Iris pigment epithelial cell (primary cell): ENCODE measurements at places on chromosomes 4 and X.

- no peak for DNase-seq
Measured at GRCh38 chr4:184955636-184956035, 62.7 kb upstream of the HELT start.

GRCh38 chr4:137065311-137065710 is 467.0 kb downstream of the PCDH18 start:
- peak; percentile 49 for DNase-seq

DNA sequence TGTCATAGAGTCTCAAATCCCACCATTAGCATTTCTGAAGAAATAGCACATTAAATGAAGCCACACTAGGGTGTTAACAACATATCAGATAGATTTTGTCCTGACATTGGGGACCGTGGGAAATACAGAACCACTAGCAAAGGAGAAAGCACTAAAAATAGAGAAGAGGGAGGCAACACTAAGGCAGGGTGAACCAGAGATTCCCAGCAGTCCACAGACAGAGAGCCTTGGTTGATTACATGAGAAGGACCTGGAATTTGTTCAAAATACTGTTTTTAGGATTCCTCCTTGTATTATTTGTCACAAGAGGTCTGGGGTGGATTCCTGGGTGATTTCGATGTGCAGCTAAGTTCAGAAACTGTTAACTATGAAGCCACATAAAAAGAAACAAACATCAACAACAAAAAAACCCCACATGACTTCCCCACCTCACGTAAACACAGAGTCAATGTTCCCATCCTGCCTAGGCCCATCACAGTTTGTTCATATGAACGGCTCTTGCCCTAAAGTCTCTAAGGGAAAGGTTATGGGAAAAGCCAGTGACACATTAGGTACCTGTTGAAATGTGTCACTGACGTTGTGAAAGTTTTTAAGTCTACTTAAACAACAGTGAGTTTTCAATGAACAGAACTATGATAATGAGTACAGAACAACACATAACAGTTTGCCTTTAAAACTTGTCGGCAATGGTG is 23.6 kb upstream of the GRSF1 start:
- no peak for DNase-seq

DNA sequence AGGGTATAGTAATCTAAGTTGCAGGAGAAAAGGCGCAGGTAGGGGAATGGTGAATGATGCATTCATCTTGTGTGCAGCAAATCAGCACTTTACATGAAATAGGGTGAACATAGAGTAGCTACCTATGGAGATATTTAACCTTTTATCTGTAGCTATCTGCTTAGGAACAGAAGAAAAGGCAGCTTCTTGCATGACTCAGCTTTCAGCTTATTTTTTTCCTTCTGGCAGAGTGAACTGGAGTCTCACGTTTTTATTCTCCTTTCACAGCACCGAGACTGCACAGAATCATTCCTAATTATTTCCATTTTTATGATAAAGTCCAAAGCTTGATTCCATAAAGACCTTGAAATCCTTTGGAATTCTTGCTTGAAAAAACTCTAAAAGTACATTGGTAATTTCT is 4.8 kb upstream of the SCOC start:
- DNase-seq = peak; percentile 12

DNA sequence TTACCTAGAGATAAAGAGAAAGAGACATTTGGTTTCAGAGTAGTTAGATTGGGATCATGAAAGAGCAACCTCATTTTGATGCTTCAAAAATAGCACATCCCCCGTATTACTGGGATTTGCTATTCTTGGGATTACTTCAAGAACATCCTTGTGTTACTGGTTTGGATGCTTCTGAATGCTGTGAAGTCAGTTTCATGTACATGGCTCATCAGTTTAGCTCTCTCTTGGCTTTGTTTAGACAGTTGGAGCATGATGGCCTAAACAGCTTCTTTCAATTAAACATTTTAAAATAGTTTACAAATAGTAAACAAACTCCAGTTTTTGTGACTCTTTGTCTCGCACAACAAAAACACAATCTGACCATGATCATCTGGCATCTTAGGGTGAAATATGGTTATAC is 23.9 kb downstream of the HTT start:
- no peak for DNase-seq

- peak; percentile 50 for DNase-seq
Measured at GRCh38 chr4:10005632-10006031, 15.7 kb downstream of the SLC2A9 start.

DNA sequence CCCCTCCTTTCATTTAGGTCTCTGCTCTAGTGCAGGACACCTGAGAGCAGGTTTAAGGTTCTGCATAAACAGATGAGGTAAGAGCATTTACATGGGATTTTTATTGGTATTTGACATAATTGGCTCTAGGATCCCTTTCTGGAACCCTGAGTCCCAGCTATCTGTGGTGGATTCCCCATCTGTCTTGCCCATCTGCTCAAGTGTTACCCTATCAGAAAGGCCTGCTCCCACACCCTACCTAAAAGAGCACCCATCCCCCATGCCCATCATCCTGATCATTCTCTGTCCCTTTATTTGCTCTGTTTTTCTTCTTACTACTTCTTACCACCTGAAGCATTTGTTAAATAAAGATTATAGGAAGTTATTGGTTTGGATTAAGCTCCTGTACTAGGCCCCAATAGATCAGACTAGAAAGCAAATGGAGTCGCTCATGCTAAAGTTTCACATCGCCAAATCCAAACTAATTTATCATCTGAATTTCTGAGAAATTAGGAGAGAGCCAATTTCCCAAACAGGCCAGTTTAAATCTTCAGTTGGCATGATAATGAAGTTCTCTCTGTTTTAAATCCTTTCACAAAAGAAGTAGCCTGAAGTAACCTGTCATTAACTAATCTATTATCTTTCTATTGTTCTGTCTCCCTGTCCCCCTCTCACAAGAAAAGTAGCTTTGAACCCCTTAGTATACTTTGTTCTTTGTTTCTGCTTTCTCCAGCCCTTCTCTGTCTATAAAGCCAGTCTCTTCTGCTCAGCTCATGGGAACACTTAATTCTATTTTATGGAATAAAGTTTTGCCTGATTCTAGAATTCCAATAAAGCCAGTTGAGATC is 178.6 kb downstream of the ZNF674 start:
- DNase-seq = no peak

- no peak for DNase-seq
Measured at GRCh38 chrX:133610056-133610455, 194.8 kb upstream of the GPC4 start.

GRCh38 chr4:85166318-85166717 is 199.8 kb upstream of the WDFY3 start:
- no peak for DNase-seq

DNA sequence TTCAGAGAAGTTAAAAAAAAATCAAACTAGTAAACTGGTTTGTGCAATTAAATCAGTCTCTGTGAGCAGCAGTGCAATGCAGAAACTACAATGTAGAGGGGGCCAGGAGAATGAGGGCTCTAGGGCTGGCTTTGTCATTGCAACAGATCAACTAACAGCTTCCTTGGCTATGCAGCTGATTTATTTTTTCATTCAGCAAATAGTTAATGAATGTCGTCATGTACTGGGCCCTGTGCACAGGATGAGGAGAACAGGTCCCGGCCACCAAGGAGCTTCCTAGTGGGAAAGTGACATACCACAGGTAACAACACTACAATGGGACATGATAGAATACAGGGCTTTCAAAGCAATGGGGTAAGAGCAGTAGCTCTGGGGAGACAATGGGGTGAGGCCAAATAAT is 190.1 kb downstream of the NSUN7 start:
- DNase-seq = no peak

GRCh38 chr4:163679189-163679588 is 184.7 kb downstream of the TMA16 start:
- peak; percentile 20 for DNase-seq

- DNase-seq = peak; percentile 74
Measured at GRCh38 chr4:53459548-53459947, 82.1 kb downstream of the FIP1L1 start.

DNA sequence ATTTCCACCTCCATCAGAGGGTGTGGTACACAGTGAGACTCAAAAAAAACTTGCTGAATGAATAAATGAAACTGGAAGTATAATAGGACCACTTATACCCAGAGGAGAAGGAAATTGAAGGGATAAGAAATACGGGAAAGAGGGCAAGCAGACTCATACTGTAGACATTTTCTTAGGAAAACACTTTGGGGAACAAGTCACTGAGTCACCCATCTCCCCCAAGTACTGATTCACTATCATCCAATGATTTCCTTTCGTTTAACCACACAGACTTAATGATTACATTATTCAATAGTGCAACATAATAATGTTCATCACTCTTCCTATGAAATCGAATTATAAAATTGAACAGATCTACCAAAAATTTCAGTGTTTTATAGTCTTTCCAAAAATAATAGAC is 97.1 kb downstream of the LDB2 start:
- no peak for DNase-seq

DNA sequence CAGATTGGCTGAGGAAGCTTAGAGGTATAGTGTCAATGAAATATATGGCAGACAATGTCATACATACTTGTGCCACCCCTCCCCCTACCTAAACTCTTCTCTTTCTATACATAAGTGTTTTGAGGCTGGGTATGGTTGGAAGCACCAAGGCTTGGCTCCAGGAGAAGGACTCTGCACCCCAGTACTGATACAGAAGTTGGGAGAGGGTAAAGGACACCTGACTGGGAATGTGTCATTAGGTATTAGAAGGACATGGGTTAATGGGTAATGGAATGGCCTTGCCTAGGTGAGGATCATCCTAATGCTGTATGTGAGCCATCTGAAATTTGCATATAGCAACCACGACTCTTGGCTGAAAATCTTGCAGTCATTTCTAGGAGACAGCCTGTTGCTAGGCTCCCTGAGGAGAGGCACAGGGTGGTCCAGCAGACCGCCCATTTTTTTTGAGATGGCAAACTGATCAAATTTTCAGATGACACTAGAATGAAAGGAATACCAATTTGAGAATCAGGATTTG is 26.8 kb upstream of the AP1S2 start:
- no peak for DNase-seq
